ENCODE measurements at places on chromosomes 1 and 21.

DNA sequence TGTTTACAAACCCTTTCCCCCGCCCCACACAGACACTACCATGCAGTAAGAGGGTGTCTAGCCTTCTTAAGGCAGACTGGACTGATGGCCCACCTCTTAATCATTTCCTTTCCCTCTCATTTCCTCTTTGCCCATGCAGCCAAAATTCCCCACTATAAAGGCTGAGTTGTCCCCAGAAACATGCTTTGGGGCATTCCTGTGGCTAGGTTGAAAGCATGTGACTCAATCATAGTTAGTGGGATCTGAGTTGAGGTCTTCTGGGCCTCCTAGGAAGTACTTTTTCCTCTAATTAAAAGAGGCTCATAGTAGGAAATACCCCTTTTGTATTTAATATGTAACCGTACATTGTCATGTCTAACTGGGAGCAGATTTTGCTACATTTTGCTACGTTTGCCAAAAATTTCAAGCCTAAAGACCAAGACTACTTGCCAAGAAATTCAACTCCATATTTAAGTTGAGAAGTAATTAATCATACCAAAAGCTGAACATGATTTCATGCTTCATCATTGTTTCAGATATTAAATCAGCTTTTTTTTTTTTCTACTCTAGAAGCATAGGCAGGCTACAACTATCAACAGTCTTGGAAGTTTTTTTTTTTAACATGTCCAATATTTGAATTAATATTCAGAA is 174.7 kb downstream of the ADGRL4 start:
- DNase-seq: peak; percentile 81

- no peak for DNase-seq
Observed at GRCh38 chr1:99640672-99641071, 5.2 kb upstream of the PALMD start.

DNA sequence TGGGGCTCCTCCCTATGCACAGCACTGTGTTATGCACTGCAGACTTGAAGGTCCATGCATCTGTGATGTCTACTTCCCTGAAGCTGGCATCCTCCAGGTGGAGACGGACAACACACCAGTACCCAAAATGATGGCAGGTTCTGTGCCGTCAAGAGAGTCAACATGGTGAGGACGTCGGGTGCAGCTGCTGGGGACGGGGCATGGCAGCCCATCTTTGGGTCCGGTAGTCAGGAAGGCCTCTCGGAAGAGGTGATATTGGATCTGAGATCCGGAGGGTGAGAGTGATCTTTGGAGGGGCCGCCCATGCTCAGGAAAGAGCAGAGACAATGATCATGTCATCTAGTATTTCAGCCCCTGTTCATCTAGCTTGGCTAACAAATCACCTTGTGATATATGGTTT is 104.1 kb downstream of the RIPK4 start:
- no peak for DNase-seq

DNA sequence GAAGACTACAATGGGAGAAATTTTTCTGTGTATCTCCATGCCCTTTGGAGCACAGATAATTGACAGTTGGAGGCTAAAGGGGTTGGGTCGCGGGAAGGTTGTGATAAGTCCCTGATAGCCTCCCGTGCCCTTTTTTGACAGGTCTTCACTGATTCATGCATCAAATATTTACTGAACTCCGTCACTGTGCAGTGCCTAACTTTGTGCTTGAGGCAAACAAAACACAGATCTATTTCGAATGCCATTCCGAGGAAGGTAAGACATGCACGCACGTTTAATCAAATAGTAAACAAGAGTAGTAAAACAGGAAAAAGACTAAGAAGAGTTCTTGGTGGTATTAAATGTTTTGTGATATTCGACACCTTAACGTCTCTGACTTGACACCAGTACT is 494 bp upstream of the PIP5K1A start:
- no peak for DNase-seq

GRCh38 chr1:30966690-30967369 is 58.3 kb upstream of the SDC3 start:
- no peak for DNase-seq

DNA sequence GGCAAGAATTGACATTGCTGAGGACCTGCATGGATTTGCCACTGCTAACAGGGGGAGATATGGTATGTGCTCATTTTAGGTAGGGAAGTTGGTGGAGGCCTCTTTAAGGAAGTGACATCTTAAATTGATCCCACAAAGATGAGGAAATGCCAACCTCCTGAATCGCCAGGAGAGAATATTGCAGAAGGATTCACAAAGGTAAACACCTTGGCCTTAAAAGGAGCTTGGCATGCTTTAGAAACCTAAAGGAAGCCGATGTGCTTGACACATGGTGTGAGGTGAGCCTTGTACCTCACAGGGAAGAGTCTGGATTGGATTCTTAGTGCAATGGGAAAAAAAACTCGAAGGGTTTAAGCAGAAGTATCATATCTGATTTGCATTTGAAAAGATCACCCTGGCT is 470.5 kb upstream of the DAB1 start:
- DNase-seq: no peak

DNA sequence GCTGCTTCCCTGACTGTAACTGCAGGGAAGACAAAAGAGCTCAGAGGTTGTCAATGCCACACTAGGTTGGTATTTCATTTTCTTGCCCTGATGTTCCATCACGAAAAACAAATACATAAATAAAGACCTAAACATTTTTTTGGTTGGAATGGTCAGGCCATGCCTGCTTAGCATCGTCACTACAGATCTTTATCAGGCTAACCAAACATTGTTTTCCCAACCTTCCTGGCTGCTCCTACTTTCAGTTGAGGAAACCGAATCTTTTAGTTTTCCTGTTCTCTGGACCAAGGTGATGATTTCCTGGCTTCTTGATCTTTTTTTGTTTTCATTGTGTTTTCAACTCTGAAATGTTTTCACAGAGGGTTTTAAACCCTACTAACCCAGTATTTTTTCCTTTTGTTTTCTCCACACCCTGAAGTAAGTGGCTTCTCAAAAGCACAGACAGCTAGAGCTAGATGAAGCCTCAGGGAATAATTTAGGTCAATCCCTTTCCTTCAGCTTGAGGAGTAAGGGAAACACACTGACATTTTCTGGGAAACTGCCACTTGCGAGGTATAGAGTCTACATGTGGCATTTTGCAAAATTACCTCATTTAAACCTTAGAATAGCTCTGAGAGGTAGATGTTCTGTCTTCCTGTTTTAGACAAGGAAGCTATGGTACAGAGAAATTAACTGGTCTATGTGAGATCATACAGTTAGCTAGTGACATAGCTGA is 67.2 kb upstream of the CNN3 start:
- no peak for DNase-seq

GRCh38 chr1:47809301-47810084 is 187.7 kb downstream of the TRABD2B start:
- no peak for DNase-seq

DNA sequence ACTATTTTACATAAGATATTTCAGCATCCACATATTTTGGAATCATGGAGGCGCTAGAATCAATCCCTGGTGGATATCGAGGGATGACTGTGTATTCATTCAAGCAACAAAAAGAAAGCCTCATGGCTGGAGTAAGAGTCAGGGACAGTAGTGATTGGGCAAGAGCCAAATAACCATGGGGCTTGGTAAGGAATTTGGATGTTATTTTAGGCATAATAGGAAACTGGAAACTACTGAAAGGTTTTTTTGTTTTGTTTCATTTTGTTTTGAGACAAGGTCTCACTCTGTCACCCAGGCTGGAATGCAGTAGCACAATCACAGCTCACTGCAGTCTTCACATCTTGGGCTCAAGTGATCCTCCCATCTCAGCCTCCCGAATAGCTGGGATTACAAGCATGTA is 33.8 kb upstream of the EYA3 start:
- DNase-seq: no peak

- DNase-seq: no peak
Observed at GRCh38 chr1:36576551-36577110, 93.9 kb upstream of the CSF3R start.

DNA sequence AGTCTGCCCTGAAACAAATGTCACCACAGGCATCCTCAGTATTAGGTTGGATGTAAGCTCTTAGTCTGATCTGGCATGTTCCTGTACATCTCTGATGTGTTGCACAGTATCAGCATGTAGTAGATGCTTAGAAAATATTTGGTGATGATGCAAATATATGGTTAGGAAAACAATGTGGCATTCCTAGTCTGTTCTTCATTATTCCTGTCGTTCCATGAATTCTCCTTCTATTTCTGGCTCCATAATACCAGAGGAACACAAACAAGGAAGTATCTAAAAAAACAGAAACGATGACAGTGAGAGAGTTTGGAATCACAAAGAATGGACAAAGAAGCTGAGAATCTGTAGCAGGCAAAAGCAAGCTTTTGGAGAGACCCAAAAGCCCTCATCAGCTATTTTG is 236.6 kb downstream of the HHAT start:
- no peak for DNase-seq

DNA sequence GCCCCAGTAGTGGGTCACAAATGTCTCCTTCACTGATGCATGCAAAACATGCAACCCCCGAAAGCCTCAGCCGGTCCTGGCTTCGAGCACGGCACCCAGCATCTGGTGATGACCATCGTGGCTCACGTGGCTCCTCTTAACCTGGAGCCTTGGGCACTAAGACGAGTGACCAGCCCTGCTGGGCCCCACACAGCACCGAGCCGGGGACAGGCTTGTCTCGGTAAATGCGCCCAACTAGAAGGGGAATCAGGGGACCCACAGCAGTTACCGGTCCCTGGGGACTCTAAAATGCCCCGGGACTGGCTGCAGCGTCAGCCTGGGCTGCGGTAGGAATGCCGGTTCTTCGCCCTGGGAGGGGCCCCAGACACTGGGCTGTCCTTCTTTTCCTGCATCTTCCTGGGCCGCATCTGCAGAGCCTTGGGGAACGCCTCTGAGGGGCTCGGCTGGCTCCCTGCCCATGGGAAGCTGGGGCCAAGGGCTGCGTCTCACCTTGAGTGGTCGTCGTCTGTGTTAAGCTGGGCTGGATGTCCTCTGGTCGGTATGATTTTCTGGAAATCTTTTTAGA is 13.1 kb upstream of the TTC34 start:
- no peak for DNase-seq

DNA sequence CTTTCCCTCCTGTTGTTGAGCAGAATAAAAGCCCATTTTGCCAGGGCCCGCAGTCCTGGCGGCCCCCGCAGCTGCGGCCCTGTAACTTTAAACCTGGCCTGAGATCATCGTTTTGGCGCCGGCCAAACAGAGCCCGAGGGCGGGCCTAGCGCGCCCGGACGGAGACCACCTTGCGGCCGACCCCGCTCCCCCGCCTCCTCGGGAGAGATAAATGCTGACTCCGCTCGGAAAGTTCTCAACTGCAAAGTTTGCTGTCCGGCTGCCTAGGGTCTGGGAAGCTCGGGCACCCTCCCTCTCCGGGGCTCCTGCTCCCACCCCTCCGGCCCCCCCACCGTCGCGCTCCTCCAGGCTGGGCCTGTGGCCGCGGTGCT is at the start of gene PDPN:
PDPN (plus strand) TSS at position 238 of the 371 bp plus-strand sequence. CDS start 202 bp downstream, outside the sequence.
- no peak for DNase-seq

DNA sequence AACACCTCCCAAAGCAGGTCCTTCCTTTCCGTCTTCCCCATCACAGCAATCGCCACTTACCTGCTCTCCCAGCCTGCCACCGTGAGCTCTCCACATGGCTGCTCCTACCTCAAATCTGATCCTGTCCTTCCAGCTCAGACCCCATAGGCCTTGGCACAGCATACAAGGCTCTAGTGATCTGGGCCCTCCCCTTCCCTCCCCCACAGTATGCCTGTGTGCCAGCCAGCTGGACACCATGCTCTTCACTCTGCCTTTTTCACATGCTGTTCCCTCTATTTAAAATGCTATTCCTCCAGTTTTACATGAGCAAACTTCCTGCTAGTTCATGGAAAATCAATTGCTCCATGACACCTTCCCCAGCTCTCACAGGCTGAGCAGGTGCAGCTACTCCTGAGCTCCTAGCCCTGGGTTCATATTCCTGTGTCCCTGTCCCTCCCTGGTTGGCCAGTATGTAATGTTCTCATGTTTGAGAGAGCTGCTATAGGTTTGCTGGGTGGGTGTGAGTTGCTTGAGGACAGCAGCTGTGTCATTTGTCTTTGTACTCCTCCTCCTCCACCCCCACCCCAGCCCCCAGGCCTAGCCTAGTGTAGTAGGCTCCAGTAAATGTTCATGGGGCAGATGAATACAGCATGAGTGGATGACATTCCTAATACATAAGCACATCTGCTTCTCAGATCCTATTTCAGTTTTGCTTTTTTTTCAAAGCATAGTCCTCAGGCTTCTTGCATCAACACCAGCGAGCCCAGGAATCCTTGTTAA is 6.3 kb upstream of the TNNT2 start:
- DNase-seq: peak; percentile 71

GRCh38 chr1:40848530-40849189 is 13.5 kb downstream of the CITED4 start:
- no peak for DNase-seq

GRCh38 chr1:42779725-42780124 is 5.1 kb upstream of the TMEM269 start:
- no peak for DNase-seq

All from AG09309 (cell line).